HCT116 (cell line): ENCODE measurements at places on chromosomes 6 and 20. TPM values are rescaled to one million over a fixed set of nuclear protein-coding genes. Genes with fewer than 3 reads are reported as not detected.

- H3K27me3 ChIP-seq, result no peaks in the 10 kb centered on the region
- H3K36me3 ChIP-seq, result no peaks in the 10 kb centered on the region
- H3K27ac ChIP-seq, result no peak overlapping the region
- no peak for DNase-seq
- H3K4me1 ChIP-seq, result no peaks in the 10 kb centered on the region
- H3K4me3 ChIP-seq, result no peak overlapping the region
Measured at GRCh38 chr20:34155836-34156235, 43.8 kb upstream of the EIF2S2 start.

CDH4 gene
- not detected for total RNA-seq

GRCh38 chr6:130417951-130418350 lies 52.1 kb downstream of the TMEM200A start:
- H3K4me1 ChIP-seq, result peaks cover 6% of the 10 kb centered on the region; the same call in 1 of the 2 replicates
- DNase-seq, result no peak
- no peak overlapping the region for H3K27ac ChIP-seq

DNA sequence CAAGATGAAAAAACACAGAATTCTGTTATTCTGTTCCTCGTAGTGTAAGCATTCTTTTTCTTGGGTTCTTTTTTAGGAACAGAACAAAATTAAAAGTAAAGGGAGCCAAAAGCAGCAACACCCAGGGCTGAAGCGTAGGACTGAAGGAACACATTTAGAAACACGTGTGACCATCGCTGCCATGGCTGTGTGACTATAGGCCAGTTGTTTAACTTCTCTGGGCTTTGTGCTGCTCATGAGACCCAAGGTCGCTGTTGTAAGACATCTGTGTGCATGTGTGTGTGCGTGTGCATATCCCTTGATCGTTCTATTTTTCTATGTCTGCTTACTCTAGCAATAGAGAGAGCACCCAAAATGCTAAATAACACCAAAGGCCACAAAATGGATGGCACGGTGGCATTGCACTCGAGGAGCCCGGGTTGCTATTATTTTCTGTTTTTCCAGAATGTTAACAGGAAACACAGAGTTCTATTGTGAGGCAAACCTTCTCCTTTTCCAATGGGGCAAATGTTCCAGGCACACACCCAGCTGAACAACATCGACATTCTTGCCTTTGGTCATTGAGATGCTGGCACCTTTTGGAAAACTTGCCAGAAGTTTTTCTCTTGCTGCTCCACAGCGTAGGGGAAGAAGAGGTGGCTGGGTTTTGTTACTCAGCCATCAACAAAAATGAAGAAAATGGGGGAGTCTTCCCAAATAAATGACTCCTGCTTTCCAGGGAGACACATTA lies 267.8 kb upstream of the ECI2 start:
- H3K4me1 ChIP-seq, result peaks cover 13% of the 10 kb centered on the region
- H3K4me3 ChIP-seq, result no peak overlapping the region
- no peak for DNase-seq
- no peaks in the 10 kb centered on the region for H3K27me3 ChIP-seq
- no peaks in the 10 kb centered on the region for H3K36me3 ChIP-seq

POPDC3 gene
- 10.1 TPM for total RNA-seq

- no peaks in the 10 kb centered on the region for H3K27me3 ChIP-seq
- no peak for DNase-seq
- no peaks in the 10 kb centered on the region for H3K4me1 ChIP-seq
- no peak overlapping the region for H3K27ac ChIP-seq
- H3K4me3 ChIP-seq, result no peak overlapping the region
Measured at GRCh38 chr6:80667006-80667405, 560.5 kb downstream of the BCKDHB start.

- peaks cover 4% of the 10 kb centered on the region; the same call in 1 of the 2 replicates for H3K4me1 ChIP-seq
- no peak overlapping the region for H3K4me3 ChIP-seq
- DNase-seq, result no peak
Measured at GRCh38 chr6:48535582-48536009, 424.6 kb upstream of the PTCHD4 start.

DNA sequence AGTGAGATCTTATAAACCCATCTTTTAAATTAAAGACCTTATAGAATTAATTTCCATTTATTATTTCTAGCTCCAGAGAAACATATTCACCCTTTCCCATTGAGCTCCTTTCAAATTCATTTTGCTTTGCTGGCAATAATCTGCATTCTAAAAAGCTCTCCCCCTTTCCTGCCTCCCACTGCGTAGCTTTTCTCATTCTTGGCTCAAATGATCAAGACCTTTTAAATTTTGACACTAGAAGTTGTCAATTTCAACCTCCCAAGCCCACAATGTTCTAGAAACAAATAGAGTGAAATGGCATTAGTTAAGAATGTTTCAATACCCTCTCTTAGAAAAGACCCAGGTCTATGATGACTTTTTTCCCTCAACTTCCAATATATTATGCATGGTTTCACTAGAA lies 186.9 kb downstream of the AKAP7 start:
- H3K27me3 ChIP-seq, result no peaks in the 10 kb centered on the region
- H3K36me3 ChIP-seq, result no peaks in the 10 kb centered on the region
- no peak overlapping the region for H3K27ac ChIP-seq
- H3K4me3 ChIP-seq, result no peak overlapping the region
- no peaks in the 10 kb centered on the region for H3K4me1 ChIP-seq
- no peak for DNase-seq

CGA gene
- not detected for total RNA-seq

LY6G6C gene
- 0.54 TPM for total RNA-seq

DNA sequence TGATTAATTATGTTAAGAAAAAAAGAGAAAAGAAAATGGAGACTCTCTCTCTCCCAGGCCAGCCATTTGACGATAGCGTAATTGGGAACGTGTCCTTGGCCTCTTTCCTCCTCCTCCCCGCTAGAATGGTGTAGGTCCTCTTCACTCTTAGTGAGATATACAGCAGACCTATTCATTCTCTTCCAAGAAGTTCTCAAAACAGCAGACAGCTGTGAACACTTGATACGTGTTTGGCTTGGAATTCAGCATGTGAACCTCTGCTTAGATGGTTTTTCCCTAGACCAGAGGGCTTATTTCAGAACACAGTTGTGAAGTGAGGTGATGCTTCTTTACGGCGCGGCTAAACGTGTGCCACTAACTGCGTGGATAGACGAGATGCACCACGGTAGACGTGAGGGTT lies 32.6 kb upstream of the TULP4 start:
- no peak overlapping the region for H3K27ac ChIP-seq
- H3K4me3 ChIP-seq, result no peak overlapping the region
- DNase-seq, result no peak
- H3K4me1 ChIP-seq, result no peaks in the 10 kb centered on the region
- H3K36me3 ChIP-seq, result no peaks in the 10 kb centered on the region

GRCh38 chr20:61433176-61433575 lies 181.1 kb downstream of the CDH4 start:
- H3K27ac ChIP-seq, result no peak overlapping the region
- no peaks in the 10 kb centered on the region for H3K27me3 ChIP-seq
- no peaks in the 10 kb centered on the region for H3K4me1 ChIP-seq
- no peak for DNase-seq
- no peak overlapping the region for H3K4me3 ChIP-seq

- H3K4me3 ChIP-seq, result no peak overlapping the region
- no peaks in the 10 kb centered on the region for H3K36me3 ChIP-seq
- no peaks in the 10 kb centered on the region for H3K4me1 ChIP-seq
- no peaks in the 10 kb centered on the region for H3K27me3 ChIP-seq
Measured at GRCh38 chr6:49151033-49151432, 312.0 kb downstream of the MMUT start.

DNA sequence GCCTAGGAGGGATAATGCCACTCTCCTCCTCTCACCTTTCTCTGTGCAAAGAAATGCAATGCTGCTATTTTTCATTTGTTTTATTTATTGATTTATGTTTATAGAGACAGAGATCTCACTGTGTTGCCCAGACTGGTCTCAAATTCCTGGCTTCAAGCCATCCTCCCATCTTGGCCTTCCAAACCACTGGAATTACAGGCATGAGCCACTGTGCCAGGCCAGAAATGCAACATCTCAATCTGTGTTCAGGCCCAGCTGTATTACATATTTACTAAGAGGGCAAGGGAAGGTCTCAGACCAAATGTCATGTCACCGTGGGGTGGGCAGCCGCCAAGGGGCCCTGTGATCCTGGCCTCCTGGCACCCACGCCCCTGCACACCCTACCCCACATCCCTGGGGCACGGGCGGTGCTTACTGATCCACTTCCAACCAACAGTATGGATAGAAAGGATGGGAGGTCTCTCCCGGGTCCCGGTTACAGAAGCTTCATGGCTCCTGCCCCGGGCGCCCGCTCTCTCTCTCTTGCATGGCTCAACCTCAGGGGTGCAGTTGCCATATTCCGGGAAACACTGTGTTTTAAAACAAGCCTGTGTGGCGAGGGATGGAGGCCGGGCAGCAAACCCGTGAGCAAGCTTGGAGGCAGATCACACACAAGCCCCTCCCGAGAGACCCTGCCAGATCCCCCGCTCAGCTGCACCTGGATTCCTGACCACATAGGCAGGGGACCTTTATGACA lies 111.8 kb downstream of the AGPAT4 start:
- H3K36me3 ChIP-seq, result no peaks in the 10 kb centered on the region
- no peak for DNase-seq
- no peak overlapping the region for H3K4me3 ChIP-seq
- H3K4me1 ChIP-seq, result no peaks in the 10 kb centered on the region
- no peaks in the 10 kb centered on the region for H3K27me3 ChIP-seq

GRCh38 chr6:15290067-15290680 lies 44.3 kb downstream of the JARID2 start:
- H3K36me3 ChIP-seq, result no peaks in the 10 kb centered on the region
- H3K4me1 ChIP-seq, result peaks cover 46% of the 10 kb centered on the region
- H3K27me3 ChIP-seq, result no peaks in the 10 kb centered on the region

DNA sequence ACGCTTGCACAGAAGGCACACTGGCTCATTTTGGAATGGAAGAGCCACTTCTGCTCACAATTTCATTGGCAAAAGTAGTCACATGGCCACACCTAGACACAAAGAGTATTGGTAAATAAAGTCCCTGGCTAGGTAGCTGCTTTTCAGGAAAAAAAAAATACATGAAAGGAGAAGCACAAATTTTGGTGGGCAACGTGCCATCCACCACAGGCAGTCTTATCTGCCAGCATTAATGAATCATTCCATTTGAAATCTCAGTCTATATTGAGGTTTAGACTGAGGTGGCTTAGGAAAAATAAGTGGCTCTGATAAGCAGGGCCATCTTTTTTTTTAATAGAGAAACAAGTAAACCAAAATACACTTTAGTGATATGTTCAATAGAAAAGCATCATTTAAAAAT lies 44.3 kb downstream of the ADGRB3 start:
- no peak overlapping the region for H3K27ac ChIP-seq
- DNase-seq, result no peak
- H3K4me3 ChIP-seq, result no peak overlapping the region
- H3K36me3 ChIP-seq, result no peaks in the 10 kb centered on the region
- H3K4me1 ChIP-seq, result no peaks in the 10 kb centered on the region
- no peaks in the 10 kb centered on the region for H3K27me3 ChIP-seq

TRIM10 gene
- total RNA-seq, result 0.98 TPM

GRCh38 chr20:35248641-35249475 lies 22.4 kb downstream of the MMP24 start:
- H3K4me1 ChIP-seq, result no peaks in the 10 kb centered on the region
- H3K36me3 ChIP-seq, result no peaks in the 10 kb centered on the region

CCN6 gene
- not detected for total RNA-seq

DNA sequence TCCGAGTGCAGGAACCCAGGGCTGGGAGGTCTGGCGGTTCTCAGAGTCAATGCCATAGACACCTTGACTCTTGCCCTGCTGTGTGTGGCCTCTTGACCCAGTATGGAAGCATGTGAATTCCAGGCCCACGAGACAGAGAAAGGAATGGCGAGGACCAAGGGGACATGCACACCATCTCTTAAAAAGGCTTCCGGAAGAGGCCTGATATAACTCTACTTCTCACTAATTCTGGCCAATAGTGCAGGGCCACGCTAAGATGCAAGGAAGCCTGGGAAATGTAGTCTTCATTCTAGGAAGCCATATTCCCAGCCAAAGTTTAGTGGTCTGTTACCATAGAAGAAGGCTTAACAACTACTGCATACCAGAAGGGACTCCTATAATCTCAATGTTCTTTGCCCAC lies 177.0 kb upstream of the KCNG1 start:
- peaks cover 8% of the 10 kb centered on the region; the same call in 1 of the 2 replicates for H3K27me3 ChIP-seq
- H3K4me1 ChIP-seq, result no peaks in the 10 kb centered on the region

DNA sequence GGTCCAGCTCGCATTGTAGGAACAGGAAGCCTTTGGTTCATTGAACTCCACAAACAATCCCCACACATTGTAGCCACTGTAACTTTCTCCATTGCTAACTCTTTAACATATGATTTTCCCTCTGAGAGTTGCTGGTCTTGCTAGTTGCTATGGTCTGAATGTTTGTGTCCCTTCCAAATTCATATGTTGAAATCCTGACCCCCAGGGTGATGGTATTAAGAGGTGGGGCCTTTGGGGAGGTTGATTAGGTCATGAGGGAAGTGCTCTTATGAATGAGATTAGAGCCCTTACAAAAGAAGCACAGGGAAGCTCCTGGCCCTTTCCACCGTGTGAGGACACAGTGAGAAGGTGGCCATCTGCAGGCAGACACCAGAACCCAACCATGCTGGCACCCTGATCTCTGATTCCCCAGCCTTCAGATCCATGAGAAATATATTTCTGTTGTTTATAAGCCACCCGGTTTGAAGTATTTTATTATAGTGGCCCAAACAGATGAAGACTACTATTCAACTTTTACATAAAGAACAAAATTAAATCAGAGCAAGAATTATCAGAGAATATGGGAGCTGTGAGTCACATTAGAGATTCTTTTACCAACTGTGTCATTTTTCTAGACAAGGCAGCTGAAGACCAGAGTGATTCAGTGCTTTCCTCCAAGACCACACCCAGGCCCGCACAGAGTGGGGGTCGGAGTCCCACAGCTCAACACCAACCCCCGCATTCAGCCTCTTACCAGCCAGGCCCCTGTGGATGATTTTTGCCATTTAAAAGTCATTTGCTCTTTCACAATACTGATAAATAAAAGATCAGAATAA lies 143.0 kb downstream of the SAMD5 start:
- no peaks in the 10 kb centered on the region for H3K27me3 ChIP-seq
- peaks cover 7% of the 10 kb centered on the region; the same call in 1 of the 2 replicates for H3K4me1 ChIP-seq
- no peak overlapping the region for H3K27ac ChIP-seq
- no peak for DNase-seq

- peaks cover 8% of the 10 kb centered on the region for H3K4me1 ChIP-seq
- H3K27ac ChIP-seq, result no peak overlapping the region
- H3K27me3 ChIP-seq, result no peaks in the 10 kb centered on the region
- no peak overlapping the region for H3K4me3 ChIP-seq
Measured at GRCh38 chr6:169746556-169746955, 4.8 kb downstream of the DYNLT2 start.

SGK2 gene
- 2.3 TPM for total RNA-seq

GRCh38 chr6:54044059-54044458 lies 67.2 kb upstream of the MLIP start:
- no peak overlapping the region for H3K27ac ChIP-seq
- no peak overlapping the region for H3K4me3 ChIP-seq
- H3K4me1 ChIP-seq, result no peaks in the 10 kb centered on the region

GRCh38 chr6:122719176-122719575 lies 60.3 kb upstream of the FABP7 start:
- no peaks in the 10 kb centered on the region for H3K36me3 ChIP-seq
- H3K27ac ChIP-seq, result no peak overlapping the region
- peaks cover 2% of the 10 kb centered on the region; the same call in 1 of the 2 replicates for H3K4me1 ChIP-seq
- DNase-seq, result no peak
- no peak overlapping the region for H3K4me3 ChIP-seq

DEFB124 gene
- not detected for total RNA-seq

EPPIN gene
- total RNA-seq, result not detected

GRCh38 chr20:46219920-46220319 lies 88.4 kb downstream of the CDH22 start:
- no peak overlapping the region for H3K27ac ChIP-seq
- no peak for DNase-seq
- no peak overlapping the region for H3K4me3 ChIP-seq
